ENCODE measurements at places on chromosomes 16 and 17.

GRCh38 chr16:1556254-1556653 is 22.8 kb downstream of the TMEM204 start:
- no peak for DNase-seq

GRCh38 chr17:50683434-50684287 is 24.1 kb downstream of the ANKRD40 start:
- DNase-seq = no peak

- no peak for DNase-seq
Measured at GRCh38 chr17:83124871-83125514, 45.6 kb downstream of the METRNL start.

DNA sequence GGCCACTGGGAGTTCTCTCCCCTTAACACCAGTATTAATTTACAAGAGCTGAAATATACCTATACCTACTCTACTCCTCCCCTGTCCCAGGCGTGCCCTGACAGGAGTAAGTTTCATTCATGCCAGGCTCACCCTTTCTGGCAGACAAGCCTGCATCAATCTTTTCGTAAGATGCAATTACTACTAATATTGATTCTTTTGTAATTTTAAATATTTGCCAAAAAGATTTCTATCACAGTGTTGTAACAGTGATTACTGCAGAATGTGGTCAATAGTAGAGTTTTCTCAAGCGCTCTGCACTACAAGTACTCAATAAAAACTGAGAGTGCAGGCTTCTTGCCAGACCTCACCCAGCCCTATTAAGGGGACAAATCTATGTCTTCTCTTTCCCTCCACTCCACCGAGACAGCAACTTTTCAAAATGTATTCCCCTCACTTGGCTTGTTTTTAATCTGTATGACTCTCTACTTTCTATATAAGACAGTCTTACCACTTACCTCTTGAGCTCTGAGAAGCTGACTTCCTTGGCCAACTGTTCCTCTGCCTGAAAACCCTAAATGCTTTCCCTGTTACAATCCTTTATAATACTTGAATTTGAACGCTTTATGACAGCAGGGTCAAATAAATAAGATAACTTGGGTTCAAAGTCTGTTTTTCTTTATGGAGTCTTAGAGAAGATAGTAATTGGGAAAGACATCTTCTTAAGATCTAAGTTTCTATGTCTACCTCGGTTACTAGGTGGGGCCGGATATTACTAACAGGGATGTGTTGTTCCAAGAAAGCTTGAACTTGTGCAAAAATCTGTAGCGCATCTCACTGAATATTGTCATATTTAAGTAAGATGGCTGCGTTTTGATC is at the start of gene TMIGD1:
TSS of gene TMIGD1 (minus strand) at position 555 of the 858 bp plus-strand sequence. CDS start 1,924 bp downstream, outside the sequence.
- DNase-seq = no peak

GRCh38 chr16:84949772-84950436 is 61.4 kb downstream of the ZDHHC7 start:
- DNase-seq = no peak

DNA sequence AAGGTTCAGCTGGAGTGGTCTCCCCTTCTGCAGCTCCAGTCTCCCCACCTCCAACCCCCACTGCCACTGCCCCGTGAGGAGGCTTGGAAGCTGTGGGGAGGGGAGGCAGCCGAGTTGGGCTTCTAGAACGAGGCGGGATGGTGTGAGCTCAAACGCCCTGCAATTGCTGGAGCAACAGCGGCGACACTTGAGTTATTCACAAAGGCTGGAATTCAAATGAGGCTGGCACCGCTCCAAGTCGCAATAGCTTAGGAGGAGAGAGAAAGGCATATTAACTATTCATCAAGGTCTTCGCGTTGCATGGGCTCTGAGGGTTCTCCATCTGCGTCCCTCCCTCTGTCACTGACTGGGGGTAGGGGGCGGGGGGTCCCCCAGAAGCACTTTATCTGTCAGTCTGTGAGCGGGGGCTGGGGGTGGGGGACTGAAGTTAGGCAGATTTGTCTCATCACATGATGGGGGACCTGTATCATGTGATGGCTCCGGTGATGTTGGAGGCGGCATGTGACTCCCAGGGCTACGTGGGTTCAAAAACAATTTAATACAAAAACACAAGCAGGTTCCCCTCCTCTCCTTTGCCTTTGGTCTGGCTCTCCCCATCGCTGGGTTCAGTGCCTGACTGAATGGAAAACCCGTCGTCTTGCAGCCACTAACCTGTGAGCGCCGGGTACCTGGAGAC is 70.5 kb downstream of the RBBP6 start:
- peak; percentile 59 for DNase-seq

- no peak for DNase-seq
Measured at GRCh38 chr17:79952265-79952877, 83.3 kb downstream of the TBC1D16 start.

DNA sequence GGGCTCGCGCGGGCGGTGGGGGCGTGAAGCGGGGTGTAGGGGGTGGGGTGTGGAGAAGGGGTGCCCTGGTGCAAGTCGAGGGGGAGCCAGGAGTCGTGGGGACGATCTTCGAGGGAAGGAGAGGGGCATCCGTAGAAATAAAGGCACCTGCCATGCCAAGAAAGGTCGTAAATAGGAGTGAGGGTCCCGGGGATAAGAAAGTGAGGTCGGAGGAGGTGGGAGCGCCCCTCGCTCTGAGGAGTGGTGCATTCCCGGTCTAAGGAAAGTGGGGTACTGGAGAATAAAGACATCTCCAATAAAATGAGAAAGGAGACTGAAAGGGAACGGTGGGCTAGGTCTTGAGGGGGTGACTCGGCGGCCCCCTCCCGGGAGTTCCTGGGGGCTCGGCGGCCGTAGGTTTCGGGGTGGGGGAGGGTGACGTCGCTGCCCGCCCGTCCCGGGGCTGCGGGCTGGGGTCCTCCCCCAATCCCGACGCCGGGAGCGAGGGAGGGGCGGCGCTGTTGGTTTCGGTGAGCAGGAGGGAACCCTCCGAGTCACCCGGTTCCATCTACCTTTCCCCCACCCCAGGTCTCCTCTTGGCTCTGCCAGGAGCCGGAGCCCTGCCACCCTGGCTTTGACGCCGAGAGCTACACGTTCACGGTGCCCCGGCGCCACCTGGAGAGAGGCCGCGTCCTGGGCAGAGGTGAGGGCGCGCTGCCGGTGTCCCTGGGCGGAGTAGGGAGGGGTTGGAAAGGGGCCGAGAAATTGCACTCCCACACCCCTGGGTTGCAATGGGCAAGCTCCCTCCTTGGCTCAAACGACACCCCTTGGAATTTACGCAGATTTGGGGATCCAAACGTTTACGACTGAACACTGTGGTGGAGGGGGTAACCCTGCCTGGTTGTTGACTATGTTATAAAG is 888 bp downstream of the CDH1 start:
- no peak for DNase-seq

DNA sequence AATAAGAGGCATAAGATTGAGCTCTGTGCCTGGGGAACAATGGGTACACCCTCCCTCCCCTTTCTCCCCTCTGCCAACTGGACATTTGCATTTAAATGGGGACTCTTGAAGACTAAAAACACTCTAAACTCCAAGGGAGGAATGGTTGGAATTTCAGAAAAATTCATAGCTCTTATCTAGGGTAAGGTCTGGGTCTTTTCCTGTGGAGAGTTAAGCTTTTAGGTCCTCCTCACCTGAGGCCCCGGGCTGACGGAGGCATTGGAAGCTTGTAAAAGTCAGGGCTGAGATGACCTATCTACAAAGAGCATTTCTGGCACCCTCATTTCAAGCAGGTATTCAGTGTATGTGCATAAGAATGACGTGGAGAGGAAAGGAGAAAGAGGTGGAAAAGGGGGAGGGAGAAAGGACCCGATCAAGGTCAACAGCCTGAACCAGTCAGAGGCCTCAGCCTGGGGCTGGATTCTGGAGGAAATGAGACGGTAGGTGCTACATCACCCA is 78.0 kb downstream of the RAP1GAP2 start:
- peak; percentile 88 for DNase-seq

- no peak for DNase-seq
Measured at GRCh38 chr16:13305019-13305755, 403.8 kb downstream of the SHISA9 start.

DNA sequence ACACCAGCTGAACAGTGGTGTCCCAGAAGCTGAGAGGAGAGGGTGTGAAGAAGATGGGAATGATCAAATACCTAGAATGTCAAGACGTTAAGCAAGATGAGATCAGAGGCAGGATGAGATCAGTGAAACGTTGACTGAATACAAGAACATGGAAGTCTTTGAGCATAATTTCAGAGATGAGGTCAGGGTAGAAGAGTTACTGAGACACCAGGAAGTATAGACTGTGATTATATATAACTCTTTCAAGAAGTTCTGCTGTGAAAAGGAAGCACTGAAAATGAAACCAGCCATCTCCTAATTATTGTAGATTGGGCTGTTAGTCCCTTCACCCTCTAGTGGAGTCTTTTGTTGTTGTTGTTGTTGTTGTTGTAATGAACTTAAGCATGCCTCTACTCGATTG is 9.1 kb downstream of the SHCBP1 start:
- DNase-seq = no peak

DNA sequence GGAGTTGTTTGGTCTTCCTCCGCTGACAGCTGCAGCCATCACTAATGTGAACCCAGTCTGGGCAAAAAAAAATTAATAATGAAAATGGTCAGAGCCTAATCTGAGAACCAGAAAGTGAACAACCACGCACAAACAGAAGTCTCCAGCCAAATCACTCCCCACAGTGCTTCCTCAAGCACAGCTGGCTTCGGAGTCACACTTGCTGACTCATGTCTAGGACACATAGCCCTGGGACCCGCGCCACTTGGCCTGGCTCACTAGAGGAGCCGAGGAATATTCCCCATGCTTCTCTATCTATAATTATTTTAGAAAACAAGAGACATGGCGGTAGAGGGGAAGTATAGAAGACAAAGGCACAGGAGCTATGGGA is 109.1 kb downstream of the ZFHX3 start:
- DNase-seq = no peak

DNA sequence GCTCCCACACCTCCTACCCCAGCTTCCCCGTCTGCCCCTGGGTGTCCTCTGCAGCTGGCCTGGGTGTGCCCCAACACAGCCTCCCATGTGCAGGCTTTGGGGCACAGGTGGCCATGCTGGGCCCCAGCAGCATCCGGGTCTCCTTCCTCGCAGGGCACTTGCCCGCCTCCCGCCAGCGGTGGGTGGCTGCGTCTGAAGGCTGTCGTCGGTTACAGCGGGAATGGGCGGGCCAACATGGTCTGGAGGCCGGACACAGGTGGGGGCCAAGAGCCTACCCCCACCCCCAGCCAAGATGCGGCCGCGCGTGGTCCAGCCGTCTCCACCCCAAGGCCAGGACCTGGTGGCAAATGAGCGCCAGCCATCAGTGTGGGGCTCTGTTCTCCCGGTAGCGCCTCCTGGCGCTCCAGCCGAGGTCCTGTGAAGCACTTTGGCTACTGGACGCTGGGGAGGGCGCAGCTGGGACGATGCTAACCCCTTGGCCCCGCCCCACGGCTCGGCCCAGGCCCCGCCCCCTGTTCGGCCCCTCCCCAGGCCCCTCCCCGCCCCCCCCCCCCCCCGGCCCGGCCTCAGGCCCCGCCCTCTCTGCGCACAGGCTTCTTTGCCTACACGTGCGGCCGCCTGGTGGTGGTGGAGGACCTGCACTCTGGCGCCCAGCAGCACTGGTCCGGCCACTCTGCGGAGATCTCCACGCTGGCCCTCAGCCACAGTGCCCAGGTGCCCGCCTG is 7.3 kb upstream of the RHOT2 start:
- DNase-seq = peak; percentile 66

DNA sequence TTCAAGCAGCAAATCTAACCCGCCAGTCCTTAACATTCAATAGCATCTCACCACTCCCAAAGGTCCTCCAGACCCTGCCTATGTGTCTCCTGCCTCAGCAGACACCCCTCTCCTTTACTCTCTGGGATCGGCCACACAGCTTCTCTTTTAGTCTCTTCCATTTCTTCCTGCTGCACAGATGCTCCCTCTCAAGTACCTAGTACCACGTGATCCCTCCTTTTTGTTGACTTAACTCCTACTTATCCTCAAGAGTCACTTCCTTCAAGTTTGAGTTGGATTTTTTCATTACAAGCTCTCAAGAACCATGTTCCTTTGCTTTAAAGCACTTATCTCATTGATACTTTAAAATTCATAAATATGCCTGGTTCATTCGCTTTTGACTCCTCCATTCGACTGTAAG is 24.9 kb downstream of the AMFR start:
- DNase-seq = no peak

GRCh38 chr16:81499576-81500380 is 55.2 kb downstream of the CMIP start:
- no peak for DNase-seq

GRCh38 chr16:2737238-2737605 is 15.2 kb upstream of the SRRM2 start:
- DNase-seq = no peak

DNA sequence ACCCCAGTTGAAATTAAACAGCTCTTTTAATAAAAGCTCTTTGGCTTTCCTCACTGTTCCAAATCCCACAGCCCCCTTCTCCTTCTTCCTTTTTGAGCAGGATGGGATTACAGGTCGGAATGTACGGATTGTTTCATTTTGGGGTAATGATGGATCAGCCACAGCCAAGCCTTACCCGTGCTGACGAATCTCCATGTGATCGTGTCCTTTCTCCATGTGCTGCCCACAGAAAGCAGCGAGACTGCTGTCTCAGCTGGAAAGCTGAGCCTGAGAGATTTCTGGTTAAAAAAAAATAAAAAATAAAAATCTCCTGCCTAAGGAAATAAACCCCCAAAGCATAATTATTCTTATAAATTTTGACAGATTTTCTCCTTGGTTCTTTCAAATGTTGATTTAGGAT is 276.6 kb downstream of the CPPED1 start:
- DNase-seq = no peak

DNA sequence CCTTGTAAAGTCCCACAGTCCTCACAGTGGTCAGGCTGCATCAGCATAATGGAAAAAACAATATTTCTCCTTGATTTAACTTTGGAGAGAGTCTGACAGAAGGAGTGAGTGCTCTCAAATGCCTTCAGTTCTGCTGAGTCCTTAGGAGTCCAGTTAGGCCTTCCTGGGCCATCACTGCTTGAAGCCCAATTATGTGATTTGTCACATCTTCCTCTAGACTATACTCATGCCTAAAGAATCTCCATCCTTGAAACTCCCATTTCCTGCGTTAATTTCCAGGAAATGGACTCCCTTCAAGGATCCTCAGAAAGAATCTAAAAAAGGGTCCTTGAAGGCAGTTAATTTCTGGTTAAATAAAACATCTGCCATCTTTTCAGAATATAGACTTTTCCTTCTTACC is 52.8 kb downstream of the SLFN5 start:
- no peak for DNase-seq

GRCh38 chr16:27729516-27730304 is 179.8 kb downstream of the KATNIP start:
- DNase-seq = no peak

DNA sequence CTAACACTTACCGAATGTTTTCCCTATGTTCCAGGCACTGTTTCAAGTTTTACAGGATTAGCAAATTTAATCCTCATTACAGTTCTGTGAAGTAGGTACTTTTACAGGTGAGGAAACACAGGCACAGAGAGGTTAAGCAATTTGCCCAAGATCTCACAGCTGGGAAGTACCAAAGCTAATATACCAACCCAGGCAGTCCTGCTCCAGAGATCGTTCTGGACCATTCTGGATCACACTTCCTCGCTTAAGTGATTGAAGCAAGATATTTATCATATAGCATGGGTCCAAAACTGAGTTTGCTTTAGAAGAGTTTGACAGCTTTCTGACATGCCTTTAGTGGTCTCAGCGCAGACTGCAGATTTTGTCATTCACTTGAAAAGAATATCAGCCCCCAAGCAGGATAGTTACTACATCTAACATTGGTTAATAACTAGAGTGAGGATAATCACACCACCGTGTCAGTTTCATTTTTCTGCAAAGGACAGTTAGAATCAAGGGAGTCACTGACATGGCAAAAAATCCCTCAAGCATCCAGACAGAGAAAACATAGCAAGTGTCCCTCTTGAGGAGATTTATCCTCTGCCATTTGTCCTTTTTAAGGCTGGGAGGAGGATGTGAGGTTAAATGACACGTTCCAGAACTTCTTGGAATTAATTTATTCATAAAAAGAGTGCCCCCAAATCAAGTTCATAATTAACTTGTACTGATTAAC is 5.1 kb downstream of the HS3ST3B1 start:
- no peak for DNase-seq

Measured in NT2/D1 (cell line).